ENCODE measurements at places on chromosomes 12 and 14.

DNA sequence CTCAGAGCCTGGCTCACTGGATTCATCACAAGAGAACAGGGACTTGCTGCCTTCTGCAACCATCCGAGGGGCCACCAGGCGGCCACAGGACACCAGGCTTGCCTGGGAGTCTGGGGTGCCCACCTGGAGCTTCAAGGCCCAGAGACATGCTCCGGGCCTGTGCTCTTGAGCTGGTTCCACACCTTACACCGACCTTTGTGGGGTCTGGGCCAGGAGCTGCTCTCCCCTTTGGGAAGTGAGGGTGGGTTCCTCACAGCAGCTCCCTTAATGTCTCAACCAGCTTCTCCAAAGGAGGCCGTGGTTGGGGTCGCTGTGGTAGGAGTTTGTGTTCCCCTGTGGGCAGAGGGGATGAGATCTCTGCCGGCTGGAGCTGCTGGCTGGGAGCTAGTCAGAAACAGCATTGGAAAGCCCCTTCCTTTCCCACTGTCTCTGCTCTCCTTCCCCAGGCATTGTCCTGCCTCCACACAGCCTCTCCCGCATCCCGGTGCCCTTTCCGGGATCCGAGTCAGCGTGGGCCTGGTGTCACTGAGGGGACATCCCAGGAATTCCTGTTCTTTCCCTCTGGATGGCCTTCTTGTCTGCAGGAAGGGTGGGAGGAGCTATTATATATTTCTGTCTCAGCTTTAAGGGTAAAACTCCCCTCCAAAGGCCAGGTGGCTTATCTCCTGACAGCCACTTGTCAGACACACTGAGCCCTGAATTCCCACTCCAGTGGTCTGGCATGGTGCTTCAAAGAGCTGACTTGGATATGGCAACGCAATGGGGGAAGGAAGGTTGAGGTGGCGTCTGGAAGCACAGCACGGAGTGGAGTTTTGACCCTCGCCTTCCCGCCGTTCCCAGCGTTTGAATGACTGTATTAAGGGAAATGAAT lies 5.1 kb upstream of the PAPLN start:
- no peak for DNase-seq

DNA sequence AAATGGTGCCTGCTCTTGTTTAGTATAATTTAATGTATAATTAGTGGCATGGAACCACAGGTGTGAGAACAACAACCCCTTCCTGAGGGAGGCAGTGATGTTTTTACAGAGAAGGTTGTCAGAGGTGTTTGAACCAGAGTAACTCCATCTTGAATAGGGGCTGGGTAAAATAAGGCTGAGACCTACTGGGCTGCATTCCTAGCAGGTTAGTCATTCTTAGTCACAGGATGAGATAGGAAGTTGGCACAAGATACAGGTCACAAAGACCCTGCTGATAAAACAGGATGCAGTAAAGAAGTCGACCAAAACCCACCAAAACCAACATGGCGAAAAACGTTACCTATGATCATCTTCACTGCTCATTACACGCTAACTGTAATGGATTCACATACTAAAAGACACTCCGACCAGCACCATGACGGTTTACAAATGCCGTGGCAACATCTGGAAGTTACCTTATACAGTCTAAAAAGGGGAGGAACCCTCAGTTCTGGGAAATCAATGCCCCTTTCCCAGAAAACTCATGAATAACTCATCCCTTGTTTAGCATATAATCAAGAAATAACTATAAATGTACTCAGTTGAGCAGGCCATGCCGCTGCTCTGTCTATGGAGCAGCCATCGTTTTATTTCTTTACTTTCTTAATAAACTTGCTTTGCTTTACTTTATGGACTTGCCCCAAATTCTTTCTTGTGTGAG lies 47.8 kb upstream of the LTA4H start:
- no peak for DNase-seq

DNA sequence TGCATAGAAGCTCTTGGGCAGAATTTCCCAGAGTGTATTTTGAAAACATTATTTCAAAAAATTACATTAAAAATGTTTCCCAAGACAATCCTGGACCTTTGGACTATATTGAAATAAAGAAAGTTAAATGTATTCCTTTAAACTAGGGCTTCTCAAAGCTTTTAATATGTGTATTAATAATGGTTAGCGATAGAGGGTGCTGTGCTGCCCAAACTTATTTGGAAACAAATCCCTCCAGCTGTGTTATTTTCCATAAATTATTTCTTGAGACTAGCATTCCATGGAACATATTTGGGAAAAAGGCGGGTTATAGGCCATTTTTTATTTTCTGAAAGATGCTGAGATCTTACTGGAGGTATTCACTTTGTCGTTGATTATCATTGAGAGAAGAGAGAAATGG lies 397.8 kb upstream of the MIS18BP1 start:
- DNase-seq = no peak

- DNase-seq = no peak
Observed at GRCh38 chr14:23441076-23441475, 5.6 kb upstream of the MYH7 start.

DNA sequence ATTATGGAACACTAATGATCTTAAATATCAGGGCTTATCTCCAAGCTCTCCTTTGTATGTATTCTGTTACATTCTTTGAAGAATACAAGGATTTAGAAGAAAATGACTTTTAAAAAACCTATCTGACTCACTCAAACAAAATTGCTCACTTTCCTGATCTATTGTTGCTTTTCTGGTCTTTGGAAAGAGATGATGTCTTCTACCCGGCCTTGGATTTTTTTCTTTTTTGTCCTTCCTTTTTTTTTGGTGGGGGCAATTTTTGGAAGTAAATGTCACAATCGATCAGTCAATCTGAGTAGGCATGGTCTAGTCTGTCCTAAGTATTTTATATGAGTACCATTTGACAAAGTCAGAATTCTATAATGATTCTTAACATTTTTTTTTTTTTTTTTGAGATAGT lies 10.5 kb upstream of the CALM1 start:
- DNase-seq = no peak

- no peak for DNase-seq
Observed at GRCh38 chr12:124031058-124031457, 58.0 kb downstream of the ZNF664 start.

DNA sequence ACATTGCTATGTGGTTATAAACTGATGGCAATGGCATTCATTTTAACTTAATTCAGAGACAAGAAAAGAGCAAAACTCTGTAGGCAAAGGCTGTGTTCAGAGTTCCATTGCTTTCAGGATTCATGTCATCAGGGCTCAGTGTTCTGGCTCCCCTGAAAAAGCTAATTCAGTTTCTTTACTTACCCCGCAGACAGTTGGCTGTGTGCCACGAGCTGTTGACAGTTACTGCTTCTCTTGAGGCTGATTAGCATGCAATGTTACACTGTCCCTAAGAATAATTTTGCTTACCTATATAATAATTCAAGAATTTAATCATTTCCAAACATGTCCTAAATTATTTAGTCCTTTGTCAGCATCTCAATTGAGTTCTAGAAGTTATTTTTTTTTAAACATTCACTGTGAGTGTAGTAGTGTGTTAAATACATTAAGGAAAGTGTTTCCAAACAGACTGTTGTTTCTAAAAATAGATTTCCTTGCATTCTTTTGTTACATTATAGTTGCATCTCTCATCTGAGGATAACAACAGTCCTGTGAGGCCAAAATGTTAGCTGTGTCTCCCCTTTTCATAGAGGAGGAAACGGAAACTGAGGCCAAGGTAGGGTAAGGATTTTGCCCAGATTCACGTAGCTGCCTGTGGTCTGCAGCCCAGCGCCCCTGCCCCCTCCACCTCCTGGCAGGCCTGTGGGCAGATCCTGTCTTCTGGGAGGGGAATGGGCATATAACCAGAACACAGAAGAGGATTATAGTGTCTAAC lies 98.6 kb downstream of the PELI2 start:
- DNase-seq = no peak

- DNase-seq = peak; percentile 49
Observed at GRCh38 chr14:23294734-23295561, 7.7 kb downstream of the PPP1R3E start.

DNA sequence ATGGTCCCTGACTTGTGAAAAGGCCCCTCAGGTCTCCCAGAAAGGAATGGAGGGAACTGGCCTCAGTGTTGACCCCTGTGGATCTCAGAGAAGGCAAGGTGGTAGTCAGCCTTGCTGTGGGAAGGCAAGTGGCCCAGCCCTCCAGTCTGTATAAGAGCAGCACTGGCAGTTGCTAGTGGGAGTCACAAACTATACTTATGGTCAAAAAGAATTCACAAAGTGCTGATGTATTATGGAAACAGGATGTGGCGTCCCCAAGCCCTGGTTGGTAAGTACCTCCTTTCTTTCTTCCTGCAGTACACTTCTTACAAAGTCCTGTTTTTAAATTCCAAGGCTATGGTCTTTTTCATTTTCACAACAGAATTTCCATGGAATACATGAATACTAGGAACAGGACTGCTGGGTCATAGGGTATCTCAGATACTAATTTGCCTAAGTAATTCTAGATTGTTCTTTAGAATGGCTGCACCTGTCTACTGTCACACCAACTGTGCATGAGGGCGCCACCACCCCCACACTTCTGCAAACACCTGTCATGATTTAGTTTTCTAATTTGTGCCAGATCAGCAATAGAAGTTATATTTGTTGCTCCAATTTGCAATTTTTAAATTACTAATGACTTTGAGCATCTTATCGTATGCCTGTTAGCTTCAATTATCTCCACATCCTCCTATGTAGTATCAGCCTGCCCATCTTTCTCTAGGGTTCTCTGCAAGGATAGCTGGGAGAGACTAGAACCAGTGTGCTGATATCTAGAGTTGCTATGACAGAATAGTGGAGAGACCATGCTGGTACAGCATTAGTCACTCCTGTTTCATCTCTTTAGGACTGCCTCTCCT lies 40.7 kb upstream of the TMEM263 start:
- DNase-seq = no peak

DNA sequence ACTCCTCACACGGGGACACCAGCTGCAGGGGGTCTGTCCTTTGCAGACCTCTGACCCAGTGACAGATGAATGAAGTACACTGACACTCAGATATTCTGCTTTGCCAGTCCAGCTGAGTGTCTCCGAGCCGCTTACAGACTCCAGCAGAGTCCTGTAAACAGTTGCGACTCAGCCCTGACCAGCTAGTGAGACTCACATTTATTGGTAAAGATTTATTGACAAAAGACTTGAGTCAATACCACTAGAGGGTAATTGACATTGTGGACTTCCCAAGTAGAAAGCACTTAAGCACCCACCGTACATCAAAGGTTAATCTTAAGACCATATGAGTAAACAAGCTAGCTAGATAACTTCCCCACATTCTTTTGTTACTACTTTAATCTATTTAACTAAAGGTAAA lies 9.8 kb upstream of the FKBP4 start:
- no peak for DNase-seq

DNA sequence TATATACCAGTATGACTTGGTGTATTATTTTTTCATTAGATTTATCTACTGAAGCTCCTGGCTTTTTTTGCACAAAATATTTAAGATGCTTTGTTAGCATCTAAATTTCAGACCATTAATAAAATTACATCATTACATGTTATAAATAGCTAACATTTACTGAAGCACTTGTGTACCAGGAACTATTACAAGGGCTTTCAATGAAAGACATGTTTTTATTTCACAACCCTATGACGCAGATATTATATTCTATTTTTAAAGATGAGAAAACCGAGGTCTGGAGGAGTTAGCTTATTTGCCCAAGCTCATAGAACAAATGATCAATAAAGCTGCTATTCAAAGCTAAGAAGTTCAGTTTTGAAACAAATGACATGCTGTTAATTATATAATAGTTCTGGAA lies 420.4 kb upstream of the DCN start:
- no peak for DNase-seq

GRCh38 chr14:74574090-74574433 lies 38.0 kb downstream of the LTBP2 start:
- DNase-seq = no peak

DNA sequence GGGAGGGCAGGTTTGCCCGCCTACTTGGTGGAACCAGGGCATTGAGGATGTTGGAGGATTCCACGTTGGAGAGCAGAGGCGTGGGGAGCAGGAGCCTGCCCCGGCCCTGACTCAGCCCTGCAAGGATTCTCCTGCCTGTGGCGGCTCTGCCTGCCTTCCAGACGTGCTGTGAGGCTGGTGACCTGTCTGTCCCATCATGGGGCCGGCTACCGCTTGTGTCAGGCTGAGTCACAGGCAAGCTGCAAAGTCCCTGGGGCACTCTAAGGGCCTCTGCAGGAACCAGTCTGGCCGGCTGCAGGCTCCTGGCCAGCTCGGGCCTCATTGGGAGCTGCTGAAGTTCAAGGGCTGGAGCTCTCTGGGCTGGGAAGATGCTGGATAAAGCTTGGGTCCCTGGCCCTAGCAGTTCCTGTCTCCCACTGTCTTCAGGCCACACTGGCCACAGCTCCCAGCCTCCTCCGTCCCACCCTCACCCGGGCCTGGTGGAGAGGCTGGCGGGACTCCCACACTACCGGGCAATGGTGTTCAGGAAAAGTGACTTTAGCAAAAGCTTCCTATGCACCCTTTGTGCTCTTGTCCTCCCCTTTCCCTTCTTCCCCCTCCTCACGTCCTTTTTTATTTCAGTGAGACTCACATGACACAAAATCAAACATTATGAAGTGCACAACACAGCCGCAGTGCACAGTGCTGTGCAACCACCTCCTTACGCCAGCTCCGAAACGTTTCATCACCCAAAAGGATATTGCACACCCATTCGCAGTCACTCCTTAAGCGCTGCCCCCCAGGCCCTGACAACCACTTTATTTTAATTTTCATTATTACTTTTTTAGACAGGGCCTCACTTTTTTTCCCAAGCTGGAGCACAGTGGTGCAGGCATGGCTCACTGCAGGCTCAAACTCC lies 22.0 kb upstream of the ULK1 start:
- DNase-seq = no peak
